ENCODE measurements at places on chromosomes 2 and 18.
A peak's percentile ranks its signal among the peaks of the same experiment; 100 is the strongest.

DNA sequence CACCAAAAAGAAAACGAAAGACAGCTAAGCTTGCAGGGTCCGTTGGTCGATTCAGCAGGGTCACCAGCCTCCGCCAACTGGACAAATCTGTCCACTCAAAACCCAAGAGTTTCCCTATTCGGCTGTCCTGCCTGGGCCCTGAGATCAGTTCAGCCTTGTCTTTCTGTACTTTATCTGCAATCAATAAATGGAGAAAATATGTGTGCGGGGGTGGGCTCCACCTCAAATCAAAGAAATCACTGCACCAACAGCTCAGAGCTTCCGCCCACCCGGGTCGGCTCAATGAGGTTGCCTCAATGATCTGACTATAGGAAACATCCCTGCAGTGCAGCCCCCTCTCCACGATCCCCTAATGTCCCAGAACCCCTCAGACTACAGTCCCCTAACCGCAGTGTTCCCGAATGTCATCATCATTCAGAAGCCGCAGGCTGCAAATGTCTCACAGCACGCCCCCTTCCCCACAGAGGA is 447 bp downstream of the GGCX start:
- DNase-seq = no peak

DNA sequence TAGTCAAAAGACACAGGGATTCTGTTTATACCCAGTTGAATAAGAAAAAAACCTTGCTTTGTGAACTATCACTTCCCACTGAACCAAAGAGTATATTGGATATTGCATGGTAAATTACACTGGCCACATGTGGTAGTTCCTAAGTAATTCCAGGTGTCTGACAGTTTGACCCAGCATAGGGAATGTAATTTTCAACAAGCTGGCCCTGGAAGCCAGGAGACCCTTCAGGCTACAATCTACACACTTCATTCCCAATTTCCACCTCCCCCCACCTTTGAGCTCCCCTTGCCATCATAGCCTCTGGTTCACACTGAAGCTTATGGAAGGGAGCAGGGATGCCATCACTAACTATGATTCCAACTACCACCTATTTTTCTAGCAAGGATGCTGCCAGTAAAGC is 2.8 kb downstream of the FRZB start:
- no peak for DNase-seq

DNA sequence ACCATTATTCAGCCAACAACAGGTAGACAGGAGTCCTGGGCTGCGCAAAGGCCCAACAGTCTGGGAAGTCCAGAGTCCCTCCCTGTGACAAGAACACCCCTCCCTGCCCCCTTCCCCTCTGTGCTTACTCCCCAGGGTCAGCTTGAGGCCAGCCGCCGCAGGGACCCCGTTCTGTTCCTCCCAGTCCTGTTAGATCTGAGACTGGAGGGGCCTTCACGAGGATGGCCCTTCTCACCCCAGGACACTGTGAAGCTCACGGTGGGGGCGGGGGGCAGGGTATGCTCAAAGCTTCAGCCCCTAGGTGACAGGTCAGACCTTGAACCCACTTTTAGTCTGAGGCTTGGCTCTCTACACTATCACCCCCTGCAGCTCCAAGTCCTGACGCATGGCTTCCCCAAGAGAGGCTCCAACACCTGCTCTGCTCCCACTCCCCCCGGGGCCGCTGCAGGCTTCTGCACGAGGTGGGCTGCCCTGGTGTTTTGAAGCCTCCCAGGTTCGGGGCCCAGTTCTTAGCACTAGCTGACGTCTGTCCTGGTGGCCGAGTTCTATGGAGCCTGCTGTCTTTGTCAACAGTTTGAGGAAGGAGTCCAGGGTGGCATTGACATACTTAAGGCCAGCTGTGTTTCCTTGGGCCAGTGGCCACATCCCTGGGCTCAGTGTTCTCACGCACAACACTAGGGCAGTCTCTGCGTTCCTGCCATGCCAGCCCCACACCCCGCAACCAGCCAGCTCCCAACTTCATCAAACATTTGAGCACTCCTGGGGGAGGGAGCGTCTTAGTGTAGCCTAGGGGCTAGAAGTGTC is 37.2 kb upstream of the HPCAL1 start:
- DNase-seq = no peak

GRCh38 chr2:195461010-195461409 is 196.0 kb upstream of the SLC39A10 start:
- DNase-seq = no peak

DNA sequence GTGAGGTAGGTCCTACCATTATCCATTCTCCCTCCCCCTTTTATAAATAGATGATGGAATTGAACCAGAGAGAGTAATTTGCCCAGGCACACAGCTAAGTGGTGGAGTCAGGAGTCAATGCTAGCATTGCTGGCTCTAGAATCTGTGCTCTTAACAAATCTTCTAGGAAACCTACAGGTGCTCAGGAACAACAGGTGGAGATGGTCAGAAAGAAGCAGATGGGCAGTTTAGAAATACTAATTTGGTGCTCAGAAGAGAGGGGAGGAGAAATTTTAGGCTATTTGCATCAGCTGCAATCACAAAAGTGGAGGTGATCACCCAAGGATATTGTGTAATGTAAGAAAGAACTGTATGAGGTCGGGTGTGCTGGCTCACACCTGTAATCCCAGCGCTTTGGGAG is 219.4 kb upstream of the SMAD7 start:
- no peak for DNase-seq

DNA sequence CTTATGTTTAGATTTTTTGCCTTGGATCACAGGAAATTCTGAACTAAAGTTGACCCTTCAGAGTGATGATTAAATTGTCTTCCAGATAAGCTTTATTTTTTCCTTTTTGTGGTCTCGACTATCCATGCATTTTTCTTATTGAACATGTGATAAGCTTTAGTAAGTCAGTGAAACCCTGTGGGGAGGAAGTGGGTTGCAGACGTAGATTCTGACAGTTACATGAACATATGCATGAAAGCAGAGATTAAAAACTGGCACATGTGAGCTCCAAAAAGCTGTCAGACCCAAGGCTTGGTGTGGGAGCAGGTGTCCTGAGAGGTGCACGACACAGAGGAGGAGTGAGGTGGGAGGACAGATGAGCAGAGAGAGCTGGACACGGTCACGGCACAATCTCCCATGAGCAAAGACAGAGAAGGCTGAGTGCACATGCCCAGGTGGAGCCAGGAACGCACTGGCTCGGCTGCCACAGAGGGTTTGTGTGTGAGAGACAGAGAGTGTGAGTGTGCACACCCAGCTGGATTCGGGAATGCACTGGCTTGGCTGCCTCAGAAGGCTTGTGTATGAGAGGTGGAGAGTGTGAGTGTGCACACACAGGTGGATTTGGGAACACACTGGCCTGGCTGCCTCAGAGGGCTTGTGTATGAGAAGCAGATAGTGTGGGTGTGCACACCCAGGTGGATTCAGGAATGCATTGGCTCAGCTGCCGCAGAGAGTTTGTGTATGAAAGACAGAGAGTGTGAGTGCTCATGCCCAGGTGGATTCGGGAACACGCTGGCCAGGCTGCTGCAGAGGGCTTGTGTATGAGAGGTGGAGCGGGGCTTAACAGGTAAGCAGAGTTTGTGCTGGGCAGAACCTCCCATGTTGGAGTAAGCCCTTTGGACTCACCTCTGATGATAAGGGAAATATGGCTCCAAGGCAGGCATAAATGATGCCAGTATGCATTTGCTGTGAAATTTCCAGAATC is 849.1 kb upstream of the SALL3 start:
- DNase-seq = no peak

DNA sequence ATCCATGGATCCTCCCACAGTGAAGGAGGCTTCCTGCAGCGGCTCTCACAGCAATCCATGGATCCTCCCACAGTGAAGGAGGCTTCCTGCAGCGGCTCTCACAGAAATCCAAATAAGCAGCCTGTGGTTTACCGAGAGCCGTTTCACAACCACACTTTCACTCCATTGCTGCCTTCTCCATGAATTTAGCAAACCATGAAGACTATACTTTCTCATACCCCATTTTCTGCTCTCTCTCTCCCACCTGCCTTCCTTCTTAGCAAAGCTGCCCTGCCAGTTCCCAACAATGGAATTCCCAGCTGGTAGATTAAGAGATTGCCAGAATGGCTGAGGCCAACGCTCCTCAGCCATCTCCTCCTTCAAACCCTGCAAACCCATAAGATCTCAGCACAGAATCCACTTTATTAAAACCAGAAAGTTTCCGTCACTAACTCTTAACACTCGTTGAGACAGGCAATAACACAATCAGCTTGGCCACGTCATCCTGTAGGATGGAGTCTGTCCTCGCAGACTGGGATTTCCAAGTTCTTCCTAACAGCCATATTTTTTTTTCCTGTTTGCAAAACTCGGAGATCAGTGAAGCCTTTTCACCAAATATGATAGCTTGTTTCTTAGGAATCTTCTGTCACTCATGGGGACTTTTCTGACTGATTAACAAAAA is 162.2 kb downstream of the PXDN start:
- no peak for DNase-seq

GRCh38 chr2:207143215-207144172 is 22.3 kb downstream of the KLF7 start:
- peak; percentile 31 for DNase-seq

DNA sequence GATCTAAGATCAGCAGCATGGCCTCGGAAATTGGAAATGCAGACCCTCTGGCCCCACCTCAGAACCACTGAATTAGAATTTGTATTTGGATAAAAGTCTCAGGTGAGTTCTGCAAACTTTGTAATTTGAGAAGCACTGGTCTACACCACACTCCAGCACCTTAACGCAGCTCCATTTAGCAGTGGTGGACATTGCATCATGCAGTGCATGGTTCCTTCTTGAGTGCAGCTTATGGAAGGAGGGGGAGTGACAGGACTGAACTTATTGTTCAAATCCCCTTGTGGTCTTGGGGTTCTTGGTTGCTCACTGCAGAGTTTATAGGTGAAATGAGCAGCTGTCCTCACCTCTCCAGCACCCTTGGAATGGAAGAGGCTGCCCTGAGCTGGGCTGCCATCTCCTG is 17.4 kb upstream of the STEAP3 start:
- DNase-seq = no peak

GRCh38 chr2:3587432-3587831 is 7.5 kb upstream of the COLEC11 start:
- no peak for DNase-seq

DNA sequence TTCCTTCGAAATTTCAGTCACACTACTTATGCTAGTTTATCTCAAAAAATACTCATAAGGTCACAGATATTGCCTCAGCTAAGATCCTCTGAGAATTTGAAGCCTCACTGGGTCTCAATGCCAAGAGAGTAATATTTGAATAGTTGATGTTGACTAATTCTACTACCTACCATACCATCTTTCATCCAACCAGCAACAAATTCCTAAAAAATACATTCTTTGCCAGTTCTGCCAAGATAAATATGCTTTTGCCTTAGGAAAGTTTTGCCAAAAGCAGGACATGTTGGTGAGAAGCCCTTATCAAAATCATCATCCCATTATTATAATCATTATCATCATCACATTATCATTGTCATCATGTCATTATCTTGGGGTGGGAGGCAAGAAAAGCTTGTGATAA is 544.6 kb upstream of the ZEB2 start:
- no peak for DNase-seq

DNA sequence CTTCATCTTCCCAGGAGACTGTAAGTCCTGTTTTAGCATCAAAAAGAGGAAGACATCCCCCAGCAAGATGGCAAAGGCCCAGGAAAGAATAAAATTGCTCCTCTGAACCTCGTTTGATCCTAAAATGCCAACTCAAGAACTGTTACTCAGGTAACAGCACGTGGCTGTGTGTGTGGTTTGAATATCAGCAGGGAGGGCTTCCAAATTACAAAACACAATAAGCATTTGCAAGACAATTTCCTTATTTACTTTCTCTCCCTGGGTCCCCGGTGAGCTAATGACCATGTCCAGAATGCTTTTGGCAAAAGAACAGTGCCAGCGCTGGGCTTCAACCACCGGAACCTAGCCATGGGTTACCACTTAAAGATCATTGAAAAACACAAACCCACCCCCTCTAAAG is 163.6 kb downstream of the C1D start:
- DNase-seq = no peak

GRCh38 chr2:10254373-10255188 is 48.1 kb upstream of the HPCAL1 start:
- DNase-seq = no peak

GRCh38 chr2:42095923-42096408 is 48.1 kb downstream of the PKDCC start:
- peak; percentile 62 for DNase-seq

- DNase-seq = no peak
Measured at GRCh38 chr2:232207174-232207573, 171.4 kb upstream of the ALPP start.

GRCh38 chr18:32048507-32049091 is 30.0 kb downstream of the RNF125 start:
- no peak for DNase-seq

GRCh38 chr2:177334940-177335543 is 57.5 kb upstream of the AGPS start:
- DNase-seq = no peak

DNA sequence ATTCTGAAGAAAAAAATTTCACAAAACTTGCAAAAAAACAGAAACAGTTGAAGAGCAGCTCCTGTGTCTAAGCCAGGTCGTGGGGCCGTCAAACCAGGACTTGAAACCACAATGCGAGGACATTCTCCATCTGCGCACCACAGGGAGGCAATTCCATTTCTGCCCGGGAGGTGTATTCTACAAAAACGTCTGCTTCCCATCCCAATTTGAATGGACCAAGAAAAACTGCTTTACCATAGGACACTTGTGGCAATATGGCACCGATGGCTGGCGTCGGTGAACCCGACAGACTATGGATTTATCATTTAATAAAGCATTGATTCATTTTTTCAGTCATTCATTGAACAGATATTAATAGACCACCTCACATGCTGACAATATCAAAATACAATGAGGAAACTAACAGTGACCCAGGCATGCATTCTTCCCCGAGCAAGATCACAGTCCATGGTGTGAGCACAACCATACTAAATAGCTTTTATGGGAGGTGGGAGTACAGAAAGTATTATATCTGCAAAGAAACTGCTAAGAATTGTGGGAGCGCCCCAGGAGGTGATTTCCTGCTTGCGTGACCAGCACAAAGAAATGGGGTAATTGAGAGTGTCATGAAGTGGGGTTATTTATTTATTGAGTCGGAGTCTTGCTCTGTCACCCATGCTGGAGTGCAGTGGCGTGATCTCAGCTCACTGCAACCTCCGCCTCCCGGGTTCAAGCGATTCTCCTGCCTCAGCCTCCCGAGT is 10.5 kb upstream of the ZAP70 start:
- no peak for DNase-seq

GRCh38 chr2:232551250-232551638 is 755 bp downstream of the EIF4E2 start:
- DNase-seq = no peak

- DNase-seq = no peak
Measured at GRCh38 chr2:173150087-173150486, 74.4 kb downstream of the MAP3K20 start.

- DNase-seq = no peak
Measured at GRCh38 chr2:54966837-54967236, 83.4 kb downstream of the RTN4 start.

All from activated CD8-positive, alpha-beta memory T cell treated with anti-CD3 and anti-CD28 coated beads for 1 hour (primary cell).